ENCODE measurements at places on chromosomes 2 and 18.

DNA sequence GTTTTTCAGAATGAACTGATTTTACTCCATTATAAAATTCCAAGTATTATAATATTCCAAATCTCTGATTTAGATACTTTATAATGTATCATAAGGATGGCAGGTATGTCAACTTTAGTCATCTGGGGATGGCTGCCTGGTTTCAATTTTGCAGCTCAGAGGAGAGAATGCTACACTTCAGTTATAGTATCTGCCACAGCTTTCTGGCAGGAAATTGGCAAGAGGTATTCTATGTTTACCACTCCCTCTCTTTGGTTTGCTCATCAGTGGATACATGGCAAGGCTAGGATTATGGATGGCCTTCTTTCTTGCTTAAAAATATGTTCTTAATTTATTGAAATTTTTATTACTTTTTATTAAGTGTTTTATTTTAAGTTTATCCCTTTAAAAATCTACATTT lies 67.0 kb upstream of the TNFRSF11A start:
- no peak for DNase-seq

DNA sequence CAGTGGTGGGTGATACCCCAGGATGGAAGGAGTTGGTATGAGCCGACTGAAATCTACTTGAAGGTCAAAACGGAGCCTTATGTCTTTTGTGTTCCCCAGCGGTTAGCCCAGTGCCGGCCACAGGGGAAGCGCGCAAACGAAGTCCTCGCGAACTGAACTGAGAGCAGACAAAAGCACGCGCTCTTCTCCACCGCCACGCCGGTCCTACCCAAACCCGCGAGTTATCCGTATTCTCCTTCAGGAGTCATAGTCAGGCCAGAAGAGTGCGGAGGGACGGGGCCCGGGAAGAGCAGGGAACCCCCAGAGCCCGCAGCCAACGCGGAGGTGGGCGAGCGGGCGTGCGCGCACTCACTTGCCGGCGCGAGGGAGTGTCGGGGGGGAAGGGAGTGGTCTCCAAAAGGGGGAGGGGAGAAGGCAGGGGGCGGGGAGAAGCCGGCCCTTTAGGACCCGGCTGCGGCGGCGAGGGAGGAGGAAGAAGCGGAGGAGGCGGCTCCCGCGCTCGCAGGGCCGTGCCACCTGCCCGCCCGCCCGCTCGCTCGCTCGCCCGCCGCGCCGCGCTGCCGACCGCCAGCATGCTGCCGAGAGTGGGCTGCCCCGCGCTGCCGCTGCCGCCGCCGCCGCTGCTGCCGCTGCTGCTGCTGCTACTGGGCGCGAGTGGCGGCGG lies at the start of gene IGFBP2:
Gene IGFBP2, plus strand, starts transcription at position 469 of the 664 bp plus-strand sequence. Its CDS starts 104 bp downstream, at position 573.
- DNase-seq: peak; percentile 30

DNA sequence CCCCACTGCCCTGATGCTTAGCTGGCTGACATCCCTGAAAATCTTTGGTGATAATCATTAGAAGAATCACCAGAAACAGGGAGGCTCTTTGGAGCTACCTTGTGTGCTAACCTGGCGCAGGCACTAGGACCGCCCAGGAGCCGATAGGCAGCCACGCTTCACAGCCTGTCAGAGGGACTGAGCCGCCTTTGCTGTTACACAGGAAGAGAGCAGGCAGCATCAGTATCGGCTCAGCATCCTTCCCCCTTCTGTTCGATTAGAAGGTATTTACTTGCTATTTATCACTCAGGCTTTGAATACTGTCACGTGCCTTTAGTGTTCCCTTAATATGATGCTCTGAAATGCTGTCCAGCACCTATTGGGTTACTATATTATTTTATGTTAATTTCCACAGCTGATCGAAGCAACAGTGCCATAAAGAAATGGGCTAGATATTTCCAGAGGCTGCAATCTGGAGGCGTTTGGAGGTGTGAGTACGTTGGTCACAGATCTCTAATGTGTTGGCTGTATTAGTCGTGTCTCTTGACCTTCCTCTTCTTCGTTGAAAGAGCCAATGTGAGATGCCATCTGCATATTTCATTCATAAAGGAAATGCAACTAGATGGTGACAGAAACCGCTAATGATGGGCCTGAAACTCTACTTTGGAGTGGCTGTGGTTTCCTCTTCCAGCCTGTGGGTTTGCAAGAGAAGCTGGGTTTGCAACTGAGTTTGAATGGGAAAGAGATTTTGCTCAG lies 110.4 kb upstream of the RAB27B start:
- DNase-seq: no peak

DNA sequence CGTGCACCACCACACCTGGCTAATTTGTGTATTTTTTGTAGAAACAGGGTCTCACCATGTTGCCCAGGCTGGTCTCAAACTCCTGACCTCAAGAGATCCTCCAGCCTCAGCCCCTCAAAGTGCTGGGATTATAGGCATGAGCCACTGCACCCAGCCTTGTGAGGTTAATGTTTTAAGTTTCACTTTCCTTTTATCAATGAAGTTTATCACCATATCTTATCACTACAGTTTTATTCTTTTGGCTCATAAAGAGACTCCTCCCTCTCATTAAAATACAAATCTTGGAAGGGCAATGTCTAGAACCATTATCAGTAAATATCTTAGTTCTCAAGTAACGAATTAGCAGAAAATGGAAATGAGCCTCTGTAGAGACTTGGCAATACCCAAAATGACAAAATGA lies 173.8 kb downstream of the BCL11A start:
- DNase-seq: no peak

DNA sequence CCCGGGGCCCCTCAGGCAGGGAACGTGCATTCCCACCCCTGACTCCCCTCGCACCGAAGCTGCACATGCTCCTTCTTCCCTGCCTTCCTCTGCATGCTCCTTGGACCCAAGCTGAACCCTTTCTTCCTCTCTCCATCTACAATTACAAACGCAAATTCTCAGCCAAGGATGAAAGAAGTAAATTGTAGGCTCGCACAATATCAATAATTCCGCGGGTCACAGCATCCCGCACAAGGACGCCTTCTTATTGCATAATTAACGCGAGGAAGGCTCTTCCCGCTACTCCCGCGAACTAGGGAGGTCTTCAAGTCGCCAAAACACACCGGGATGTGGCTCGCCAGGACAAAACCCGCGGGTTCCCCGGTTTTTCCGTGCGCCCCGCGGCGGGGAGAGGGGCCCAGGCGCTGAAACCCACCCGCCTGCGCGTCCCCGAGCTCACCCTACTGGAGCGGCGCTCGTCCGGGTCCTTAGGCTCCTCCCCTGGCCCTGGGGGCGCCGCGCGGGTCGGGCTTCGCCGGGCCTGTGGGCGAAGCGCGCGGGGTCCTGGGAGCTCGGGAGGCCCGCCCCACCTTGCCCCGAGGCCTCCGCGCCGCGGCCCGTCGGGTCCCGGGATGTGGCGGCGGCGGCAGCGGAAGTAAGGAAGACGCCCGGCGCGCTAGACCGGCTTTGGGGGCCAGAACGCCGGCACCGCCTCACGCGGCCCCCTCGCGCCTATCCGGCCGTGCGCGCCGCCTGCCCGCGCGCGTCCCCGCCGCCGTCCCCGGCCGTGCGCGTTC lies at the start of gene CHST10:
Gene CHST10, minus strand, starts transcription at position 734 of the 776 bp plus-strand sequence. CDS start 10,993 bp downstream, outside the sequence.
- DNase-seq: peak; percentile 61

GRCh38 chr2:174020926-174021662 lies 55.9 kb upstream of the SP3 start:
- no peak for DNase-seq

GRCh38 chr2:33411765-33412164 lies 64.7 kb upstream of the RASGRP3 start:
- DNase-seq: no peak

DNA sequence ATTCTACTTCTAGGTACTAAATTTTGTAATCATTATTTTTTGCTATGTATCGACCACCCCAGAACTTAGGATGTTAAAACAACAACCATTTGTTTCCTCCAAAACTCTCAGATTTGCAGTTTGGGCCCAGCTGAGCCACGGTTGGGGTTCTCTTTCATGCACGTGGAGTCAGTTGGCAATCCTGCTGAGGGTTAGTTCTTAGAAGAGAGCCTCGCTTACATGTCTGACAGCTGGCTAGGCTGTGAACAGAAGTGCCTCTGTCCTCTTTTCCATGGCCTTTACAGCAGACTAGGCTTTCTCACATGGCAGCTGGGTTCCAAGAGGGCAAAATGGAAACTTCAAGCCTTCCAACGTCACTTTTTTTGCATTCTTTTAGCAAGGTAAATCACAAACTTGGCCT lies 9.3 kb upstream of the RGPD4 start:
- no peak for DNase-seq

- no peak for DNase-seq
Measured at GRCh38 chr2:207073412-207073800, 92.3 kb downstream of the KLF7 start.

GRCh38 chr2:145572238-145572637 lies 1052.3 kb upstream of the ZEB2 start:
- no peak for DNase-seq

GRCh38 chr2:221554769-221555493 lies 17.2 kb downstream of the EPHA4 start:
- no peak for DNase-seq

- no peak for DNase-seq
Measured at GRCh38 chr2:241334813-241335212, 19.1 kb downstream of the SEPTIN2 start.

DNA sequence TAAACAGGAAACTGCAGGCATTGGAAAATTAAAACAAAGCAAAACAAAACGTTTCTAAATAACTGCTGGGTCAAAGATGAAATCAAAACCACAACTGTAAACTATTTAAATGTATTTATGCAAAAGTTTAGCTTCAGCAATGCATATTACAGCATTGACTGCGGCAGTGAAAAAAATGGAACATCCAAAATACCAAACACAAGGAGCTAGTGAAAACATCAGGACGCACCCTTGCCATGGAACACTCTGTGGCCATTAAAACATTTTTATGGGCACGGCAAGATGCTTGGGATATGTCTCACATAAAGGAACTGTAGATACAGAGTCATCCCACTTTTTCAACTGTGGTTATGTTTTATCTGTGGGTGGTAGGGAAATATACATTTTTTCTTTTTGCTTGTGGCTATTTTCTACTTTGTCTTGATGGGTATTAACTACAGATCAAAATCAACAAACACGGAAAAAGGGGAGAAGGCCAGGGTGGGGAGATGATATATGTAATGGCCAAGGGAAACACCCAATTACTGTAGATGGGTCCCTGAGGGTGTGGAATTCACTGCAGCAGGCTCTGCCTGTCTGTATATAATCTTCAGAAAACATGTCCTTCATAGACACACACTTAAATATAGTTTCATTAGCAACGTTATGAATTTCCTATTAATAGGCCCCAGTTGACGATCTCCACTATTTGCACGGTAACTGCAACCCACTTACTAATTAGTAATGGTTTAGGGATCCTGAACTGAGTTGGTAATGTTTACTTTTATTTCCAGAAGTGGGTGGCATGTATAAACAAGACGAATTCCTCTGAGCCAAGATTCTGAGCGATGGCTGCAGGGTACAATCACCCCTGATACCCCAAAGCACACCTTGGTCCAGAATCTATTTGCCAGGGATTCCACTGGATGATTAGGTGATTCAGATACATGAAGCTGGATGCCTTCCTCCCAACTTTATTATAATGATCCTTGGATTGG lies 110.5 kb downstream of the ACKR3 start:
- no peak for DNase-seq

GRCh38 chr18:27276886-27277285 lies 91.8 kb upstream of the CHST9 start:
- DNase-seq: no peak

- DNase-seq: no peak
Measured at GRCh38 chr18:78979056-78979729, 425 bp upstream of the SALL3 start.

DNA sequence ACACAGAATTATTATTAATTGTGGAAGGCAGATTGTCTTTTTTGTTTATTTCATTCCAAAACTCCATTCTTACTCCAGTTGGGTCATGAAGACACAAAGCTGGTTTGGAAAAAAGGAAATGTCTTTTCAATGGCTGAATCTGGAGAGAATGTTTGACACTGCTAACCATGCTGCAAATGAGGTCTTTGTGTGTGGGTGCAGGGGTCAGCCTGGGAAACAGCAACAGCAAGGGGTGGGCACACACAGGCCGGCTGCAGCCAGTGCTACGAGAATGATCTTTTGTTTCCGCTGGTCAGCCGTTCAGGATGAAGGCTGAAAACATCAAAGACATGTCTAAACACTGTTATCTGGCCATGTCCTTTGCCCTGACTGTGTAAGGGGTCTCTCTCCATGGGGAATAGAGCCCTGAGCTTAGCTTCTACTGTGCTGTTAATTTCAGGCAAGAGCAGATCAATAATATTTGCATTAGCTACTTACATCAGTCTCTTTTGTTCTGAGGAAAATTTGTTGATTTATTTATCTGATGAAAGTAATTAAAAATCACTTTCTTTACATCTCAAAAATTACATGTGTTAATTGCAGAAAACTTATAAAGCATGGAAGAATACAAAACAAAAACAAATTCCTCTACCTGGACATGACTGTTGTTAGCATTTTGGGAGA lies 33.3 kb upstream of the E2F6 start:
- no peak for DNase-seq

- no peak for DNase-seq
Measured at GRCh38 chr18:49610022-49610445, 48.2 kb downstream of the LIPG start.
